ENCODE measurements at places on chromosomes 13 and 19. TPM values are rescaled to one million over a fixed set of nuclear protein-coding genes. Genes with fewer than 3 reads are reported as not detected.

Gene ZNF761
- total RNA-seq, result 13.4 TPM

Gene ZNF850
- 5.0 TPM for total RNA-seq

Gene SLITRK5
- total RNA-seq, result 0.48 TPM

Gene CYSLTR2
- total RNA-seq, result 5.5 TPM

Gene ZNF230
- total RNA-seq, result 7.3 TPM

Gene ZNF420
- 22.2 TPM for total RNA-seq

Gene ATP8A2
- 0.23 TPM for total RNA-seq

Gene CEACAM6
- not detected for total RNA-seq

Gene TRMT1
- total RNA-seq, result 42.0 TPM

Gene THSD1
- total RNA-seq, result 2.1 TPM

GRCh38 chr19:4518345-4519171 lies at the start of gene PLIN4:
Gene PLIN4 (minus strand): TSS chr19:4518486. CDS start chr19:4518272, 214 bp downstream.
- H3K27ac ChIP-seq, result peak within 1 kb of the TSS; percentile 79
- DNase-seq, result peak; percentile 94
- no peaks in the 10 kb centered on the region for H3K27me3 ChIP-seq
- peak within 1 kb of the TSS; percentile 31 for H3K4me3 ChIP-seq
- peaks cover 24% of the 10 kb centered on the region for H3K4me1 ChIP-seq

- no peak for DNase-seq
- H3K4me3 ChIP-seq, result no peak overlapping the region
These were observed 312.4 kb downstream of the SHISA2 start for GRCh38 chr13:25739376-25739775.

DNA sequence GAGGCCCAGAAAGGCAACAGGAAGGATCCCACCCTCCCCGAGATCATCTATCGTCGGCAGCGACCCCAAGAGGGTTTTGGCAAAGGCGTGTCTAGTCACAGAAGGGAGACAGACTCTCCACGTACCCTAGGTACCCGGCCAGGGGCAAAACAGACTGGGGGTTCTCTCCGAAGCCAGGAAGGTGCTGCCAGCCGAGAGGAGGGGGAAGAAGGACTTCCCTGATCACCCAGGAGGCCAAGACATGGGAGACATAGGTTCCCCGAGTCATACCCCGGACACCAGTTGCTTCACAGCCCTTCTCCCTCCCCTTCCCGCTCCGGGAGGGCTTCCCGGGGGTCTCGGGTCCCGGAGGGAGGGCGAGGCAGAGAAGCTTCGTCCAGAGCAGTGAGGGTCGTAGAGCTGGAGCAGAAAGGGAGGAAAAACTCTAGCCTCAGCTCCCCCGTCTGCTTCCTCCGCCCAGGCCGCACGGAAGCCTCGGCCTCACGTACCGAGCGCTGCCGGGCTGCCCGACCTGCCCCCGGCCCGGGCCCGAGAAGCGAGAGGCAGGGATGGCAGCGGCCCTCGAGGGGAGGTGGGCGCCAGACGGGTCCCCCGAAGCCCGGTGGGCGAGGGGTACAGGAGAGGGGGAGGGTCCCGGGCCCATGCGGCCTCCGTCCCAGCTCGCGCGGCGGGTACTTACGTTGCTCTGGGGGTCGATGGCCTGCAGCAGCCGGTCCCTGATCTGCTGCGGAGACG lies 644 bp downstream of the MED26 start:
- peak overlapping the region; percentile 75 for H3K27ac ChIP-seq
- DNase-seq, result peak; percentile 45
- H3K4me3 ChIP-seq, result peak overlapping the region; percentile 98
- no peaks in the 10 kb centered on the region for H3K36me3 ChIP-seq

GRCh38 chr19:50155520-50156109 lies 7.5 kb downstream of the IZUMO2 start:
- H3K27me3 ChIP-seq, result no peaks in the 10 kb centered on the region
- H3K27ac ChIP-seq, result no peak overlapping the region
- no peaks in the 10 kb centered on the region for H3K4me1 ChIP-seq
- DNase-seq, result no peak
- no peaks in the 10 kb centered on the region for H3K36me3 ChIP-seq
- no peak overlapping the region for H3K4me3 ChIP-seq

- no peaks in the 10 kb centered on the region for H3K36me3 ChIP-seq
- H3K4me3 ChIP-seq, result no peak overlapping the region
- H3K27me3 ChIP-seq, result no peaks in the 10 kb centered on the region
- DNase-seq, result no peak
- peaks cover 6% of the 10 kb centered on the region for H3K4me1 ChIP-seq
These were observed 10.4 kb downstream of the PSPC1 start for GRCh38 chr13:19772306-19772705.

GRCh38 chr19:52809801-52810200 lies 11.6 kb downstream of the ZNF28 start:
- H3K4me3 ChIP-seq, result no peak overlapping the region
- no peaks in the 10 kb centered on the region for H3K4me1 ChIP-seq
- H3K36me3 ChIP-seq, result no peaks in the 10 kb centered on the region
- H3K27ac ChIP-seq, result no peak overlapping the region
- no peaks in the 10 kb centered on the region for H3K27me3 ChIP-seq

DNA sequence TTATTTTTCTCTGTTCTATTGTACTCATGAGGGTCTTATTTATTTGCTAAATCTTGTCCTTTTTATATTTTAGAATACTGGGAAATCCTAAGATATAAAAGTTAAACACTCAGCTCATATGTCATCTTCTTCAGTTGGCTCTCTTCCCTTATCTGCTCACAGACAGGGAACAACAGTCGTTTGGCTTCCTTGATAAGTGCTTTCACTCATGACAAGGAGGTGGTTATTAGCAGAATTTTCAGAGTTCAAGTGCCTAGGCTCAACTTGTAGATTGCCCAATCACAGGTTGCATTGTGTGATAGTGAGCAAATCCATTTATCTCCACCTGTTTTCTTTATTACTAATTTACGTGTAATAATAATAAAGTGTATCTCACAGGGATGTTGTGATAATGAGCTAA lies 620.3 kb upstream of the PCDH20 start:
- no peak for DNase-seq
- no peaks in the 10 kb centered on the region for H3K27me3 ChIP-seq
- H3K36me3 ChIP-seq, result no peaks in the 10 kb centered on the region
- H3K4me1 ChIP-seq, result no peaks in the 10 kb centered on the region
- no peak overlapping the region for H3K4me3 ChIP-seq

GRCh38 chr13:70473907-70474306 lies 365.7 kb upstream of the KLHL1 start:
- H3K4me1 ChIP-seq, result no peaks in the 10 kb centered on the region
- H3K4me3 ChIP-seq, result no peak overlapping the region
- H3K27me3 ChIP-seq, result no peaks in the 10 kb centered on the region
- no peak overlapping the region for H3K27ac ChIP-seq
- DNase-seq, result no peak

- H3K4me3 ChIP-seq, result no peak overlapping the region
- no peak for DNase-seq
- no peaks in the 10 kb centered on the region for H3K36me3 ChIP-seq
- H3K27me3 ChIP-seq, result no peaks in the 10 kb centered on the region
These were observed 11.8 kb downstream of the USPL1 start for GRCh38 chr13:30629527-30629926.

GRCh38 chr13:40664350-40665125 lies 1.9 kb downstream of the FOXO1 start:
- no peaks in the 10 kb centered on the region for H3K27me3 ChIP-seq
- H3K4me1 ChIP-seq, result peaks cover 14% of the 10 kb centered on the region
- H3K4me3 ChIP-seq, result peak overlapping the region; percentile 78
- H3K27ac ChIP-seq, result peak overlapping the region; percentile 99
- peak; percentile 64 for DNase-seq

- no peaks in the 10 kb centered on the region for H3K27me3 ChIP-seq
- no peaks in the 10 kb centered on the region for H3K36me3 ChIP-seq
- no peak overlapping the region for H3K27ac ChIP-seq
- DNase-seq, result no peak
- H3K4me1 ChIP-seq, result no peaks in the 10 kb centered on the region
- no peak overlapping the region for H3K4me3 ChIP-seq
These were observed 160.6 kb upstream of the SPRY2 start for GRCh38 chr13:80501556-80501955.

DNA sequence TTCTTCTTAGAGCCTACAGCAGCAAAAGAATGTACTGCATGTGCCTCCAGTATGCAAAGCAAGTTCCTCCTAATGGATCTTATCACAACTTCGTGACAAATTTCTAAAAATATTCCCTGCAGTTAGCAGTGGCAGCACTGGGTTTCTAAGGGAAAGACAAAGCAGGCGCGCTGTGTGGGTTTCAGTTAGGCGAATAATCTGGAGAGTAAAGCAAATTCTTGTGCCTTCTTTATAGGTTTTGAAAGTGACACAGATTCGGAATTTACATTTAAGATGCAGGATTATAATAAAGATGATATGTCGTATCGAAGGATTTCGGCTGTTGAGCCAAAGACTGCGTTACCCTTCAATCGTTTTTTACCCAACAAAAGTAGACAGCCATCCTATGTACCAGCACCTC lies 167.9 kb downstream of the LMO7 start:
- no peak overlapping the region for H3K4me3 ChIP-seq
- H3K36me3 ChIP-seq, result no peaks in the 10 kb centered on the region
- no peaks in the 10 kb centered on the region for H3K4me1 ChIP-seq
- H3K27me3 ChIP-seq, result no peaks in the 10 kb centered on the region
- no peak overlapping the region for H3K27ac ChIP-seq

GRCh38 chr13:75739244-75739868 lies 103.2 kb downstream of the LMO7 start:
- no peak for DNase-seq
- no peak overlapping the region for H3K4me3 ChIP-seq
- no peak overlapping the region for H3K27ac ChIP-seq
- no peaks in the 10 kb centered on the region for H3K36me3 ChIP-seq
- no peaks in the 10 kb centered on the region for H3K27me3 ChIP-seq
- H3K4me1 ChIP-seq, result no peaks in the 10 kb centered on the region

All from ovary (tissue), 10 donors.